ENCODE measurements at places on chromosomes 5 and 9. TPM values are rescaled to one million over a fixed set of nuclear protein-coding genes. Genes with fewer than 3 reads are reported as not detected.

GRCh38 chr9:112140936-112141335 lies 34.2 kb downstream of the SUSD1 start:
- DNase-seq: no peak

Gene MRPS27
- total RNA-seq: 35.9 TPM

DNA sequence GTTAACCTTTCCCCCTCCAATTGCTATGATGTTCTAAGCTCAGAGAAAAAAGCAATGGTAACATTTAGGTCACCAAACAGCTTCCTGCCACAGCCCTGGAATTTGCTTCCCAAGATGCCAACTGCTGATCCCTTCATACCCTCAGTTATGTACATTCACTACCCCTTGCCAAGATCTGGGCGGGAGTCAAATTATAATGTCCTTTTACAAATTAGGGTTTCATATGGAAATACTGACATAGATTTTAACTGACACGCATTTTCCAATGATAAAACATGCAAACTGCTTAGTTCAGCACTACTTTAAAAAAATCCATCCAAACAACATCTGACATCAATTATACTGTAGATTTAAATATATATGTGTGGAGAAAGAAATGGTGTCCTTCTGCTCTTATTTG lies 5.0 kb downstream of the LOX start:
- DNase-seq: no peak

- no peak for DNase-seq
Measured at GRCh38 chr5:137164961-137165360, 334.2 kb downstream of the SPOCK1 start.

GRCh38 chr9:69815313-69815712 lies 5.3 kb upstream of the CFAP95 start:
- no peak for DNase-seq

- no peak for DNase-seq
Measured at GRCh38 chr9:21889673-21890072, 87.2 kb downstream of the MTAP start.

GRCh38 chr5:150163547-150164059 lies 3.0 kb upstream of the CDX1 start:
- no peak for DNase-seq

DNA sequence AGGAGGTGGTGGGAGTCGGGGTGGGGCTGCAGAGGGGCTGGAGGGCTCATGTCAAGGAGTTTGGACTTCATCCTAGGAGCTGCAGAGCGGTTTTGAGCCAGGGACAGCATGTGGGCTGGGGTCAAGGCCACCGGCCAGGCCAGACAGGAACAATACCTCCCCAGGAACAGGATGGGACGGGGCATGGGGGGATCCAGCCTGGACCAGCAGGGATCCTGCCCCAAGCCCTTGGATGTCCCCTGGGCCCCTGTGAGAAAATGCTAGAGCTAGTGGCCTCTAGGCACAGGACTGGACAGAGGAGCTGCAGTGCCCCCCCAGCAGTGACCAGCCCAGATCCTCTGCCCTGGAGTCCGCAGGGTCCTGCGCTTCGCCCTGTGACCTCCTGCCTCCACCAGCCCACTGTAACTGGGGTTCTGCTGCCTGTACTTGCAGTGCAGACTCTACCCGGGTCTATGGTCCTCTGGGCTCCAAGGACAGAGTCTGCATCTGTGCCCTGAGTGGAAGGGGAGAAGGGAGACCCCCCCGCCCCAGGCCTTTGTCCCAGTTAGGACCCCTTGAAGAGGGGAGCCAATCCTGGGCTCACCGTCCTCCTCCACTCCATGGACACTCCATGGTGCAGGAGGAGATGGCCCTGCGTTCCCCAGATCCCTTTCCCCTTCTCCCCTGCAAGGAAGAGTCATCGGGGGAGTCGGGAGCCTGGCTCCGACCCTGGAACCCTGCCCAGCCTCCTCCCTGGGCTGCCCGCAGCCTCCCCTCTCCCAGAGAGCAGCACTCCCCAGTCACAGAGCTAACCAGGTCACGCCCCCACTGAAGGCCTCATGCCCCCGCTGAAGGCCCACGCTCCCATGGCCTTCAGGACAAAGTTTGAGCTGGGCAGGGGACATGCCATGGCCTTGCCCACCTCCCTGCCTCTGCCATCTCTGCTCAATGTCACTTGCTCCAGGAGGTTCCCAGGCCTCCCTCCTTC lies 3.0 kb upstream of the MXD3 start:
- peak; percentile 47 for DNase-seq

- DNase-seq: no peak
Measured at GRCh38 chr5:581266-581665, 30.9 kb upstream of the CEP72 start.

DNA sequence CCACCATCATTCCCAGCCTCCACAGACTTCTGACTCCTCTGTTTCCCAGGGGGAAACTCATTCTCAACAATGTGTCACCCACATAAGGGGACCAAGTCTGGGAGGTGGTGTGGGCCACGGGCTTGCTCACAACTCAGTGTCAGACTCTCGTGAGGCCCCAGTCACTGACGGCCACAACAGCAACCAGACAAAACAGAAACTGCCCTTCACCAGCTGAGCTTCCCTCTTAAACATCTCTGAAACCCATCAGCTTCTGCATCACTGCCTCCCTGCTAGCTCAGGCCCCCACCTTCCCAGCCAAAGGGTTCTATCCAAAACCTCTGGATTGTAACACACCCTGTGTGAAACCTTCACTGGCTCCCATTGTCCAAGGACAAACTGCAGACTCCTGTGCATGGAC lies 273.4 kb downstream of the CDK5RAP2 start:
- DNase-seq: no peak

Gene NUTM2G
- 0.11 TPM for total RNA-seq

Gene DIPK1B
- 4.1 TPM for total RNA-seq

DNA sequence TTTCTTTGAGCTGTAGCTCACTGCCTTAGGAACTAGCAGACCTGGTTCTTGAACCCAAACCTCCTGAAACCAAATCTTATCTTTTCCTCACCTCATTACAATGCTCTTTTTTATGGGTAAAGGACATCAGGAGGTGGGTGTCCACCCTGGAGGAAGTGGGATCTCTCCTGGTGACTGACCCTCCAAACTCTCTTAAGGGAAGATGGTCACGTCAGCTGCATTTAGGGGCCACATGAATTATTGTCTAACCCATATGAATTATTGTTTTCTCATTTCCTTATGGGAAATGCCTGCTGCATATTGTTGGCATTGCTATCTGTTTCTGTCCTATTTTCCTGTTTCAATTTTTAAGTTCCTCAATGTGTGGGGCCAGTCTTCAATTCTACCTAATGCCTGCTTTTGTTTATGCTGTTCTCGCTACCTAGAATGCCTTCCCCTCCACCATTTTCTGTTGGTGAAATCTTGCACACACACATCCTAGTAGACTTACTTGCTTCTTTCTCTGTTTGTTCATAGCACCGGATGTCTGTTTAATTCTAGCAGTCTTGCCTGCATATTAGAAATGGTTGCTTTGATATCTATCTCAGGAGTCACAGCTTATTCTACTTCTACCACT lies 22.0 kb upstream of the SPINK1 start:
- DNase-seq: no peak

- DNase-seq: no peak
Measured at GRCh38 chr9:37550781-37551180, 25.4 kb downstream of the FBXO10 start.

Gene PTGS1
- total RNA-seq: 2.3 TPM

- DNase-seq: no peak
Measured at GRCh38 chr5:115702025-115702424, 76.2 kb upstream of the TMED7 start.

Gene RORB
- total RNA-seq: 0.61 TPM

DNA sequence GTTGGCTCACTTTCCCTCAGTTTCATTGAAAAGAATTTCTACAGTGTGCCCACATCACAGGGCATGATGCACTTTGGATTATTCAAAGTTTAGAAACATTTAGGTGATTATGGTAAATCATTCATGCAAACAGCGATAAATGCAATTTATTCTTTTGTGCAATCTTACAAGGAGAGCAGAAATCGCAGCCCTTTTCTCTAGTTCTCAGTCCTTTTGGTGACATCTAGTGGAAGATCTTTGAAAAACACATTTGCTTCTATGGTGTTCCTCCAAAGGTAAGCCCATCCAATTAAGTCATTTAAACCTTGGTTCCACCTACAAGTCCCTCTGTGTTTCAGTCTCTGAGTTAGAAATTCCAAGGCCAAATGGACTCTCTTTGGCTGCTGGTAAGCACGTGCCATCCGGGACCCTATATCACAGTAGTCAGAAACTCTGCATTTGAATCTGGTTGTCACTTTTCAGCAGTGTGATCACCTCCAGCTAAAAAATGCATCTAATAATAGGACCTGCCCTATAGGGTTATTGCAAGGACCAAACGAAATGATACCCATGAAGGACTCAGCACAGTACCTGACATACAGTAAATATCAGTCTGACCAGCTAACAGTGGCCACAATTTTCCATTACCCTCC lies 66.4 kb downstream of the MACROH2A1 start:
- no peak for DNase-seq

Gene SLC34A1
- not detected for total RNA-seq

Gene STPG3
- total RNA-seq: not detected

Gene HARS1
- total RNA-seq: 38.3 TPM

GRCh38 chr9:21324047-21324446 lies 11.2 kb downstream of the KLHL9 start:
- DNase-seq: no peak

Gene FOXE1
- not detected for total RNA-seq
